ENCODE measurements at places on chromosomes 13 and 19.
A peak's percentile ranks its signal among the peaks of the same experiment; 100 is the strongest.

GRCh38 chr13:109985871-109986450, 199.6 kb upstream of the IRS2 start:
- DNase-seq = no peak

DNA sequence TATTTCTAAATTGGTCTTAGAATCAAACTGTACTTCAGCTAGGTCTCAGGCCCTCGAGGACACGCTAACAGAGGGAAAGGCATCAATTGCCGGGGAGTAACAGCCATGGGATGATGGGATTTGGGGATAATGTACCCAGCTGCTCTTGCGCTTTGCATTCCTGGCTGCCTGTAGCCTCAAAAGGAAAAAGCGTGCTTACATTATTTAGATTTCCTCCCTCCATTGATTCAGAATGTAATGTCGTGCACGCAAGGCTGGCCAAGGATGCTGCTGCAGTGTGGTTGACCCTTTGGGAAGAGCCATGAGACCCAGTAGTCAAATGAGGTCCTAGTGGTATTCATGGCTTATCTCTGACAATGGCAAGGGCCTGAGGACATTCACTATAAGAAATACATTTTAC, 95.1 kb downstream of the SLC7A1 start:
- DNase-seq = no peak

- peak; percentile 57 for DNase-seq
These were observed 8.8 kb downstream of the TPM4 start for GRCh38 chr19:16085115-16085514.

- DNase-seq = no peak
These were observed 68.1 kb upstream of the HTR2A start for GRCh38 chr13:46964789-46965527.

DNA sequence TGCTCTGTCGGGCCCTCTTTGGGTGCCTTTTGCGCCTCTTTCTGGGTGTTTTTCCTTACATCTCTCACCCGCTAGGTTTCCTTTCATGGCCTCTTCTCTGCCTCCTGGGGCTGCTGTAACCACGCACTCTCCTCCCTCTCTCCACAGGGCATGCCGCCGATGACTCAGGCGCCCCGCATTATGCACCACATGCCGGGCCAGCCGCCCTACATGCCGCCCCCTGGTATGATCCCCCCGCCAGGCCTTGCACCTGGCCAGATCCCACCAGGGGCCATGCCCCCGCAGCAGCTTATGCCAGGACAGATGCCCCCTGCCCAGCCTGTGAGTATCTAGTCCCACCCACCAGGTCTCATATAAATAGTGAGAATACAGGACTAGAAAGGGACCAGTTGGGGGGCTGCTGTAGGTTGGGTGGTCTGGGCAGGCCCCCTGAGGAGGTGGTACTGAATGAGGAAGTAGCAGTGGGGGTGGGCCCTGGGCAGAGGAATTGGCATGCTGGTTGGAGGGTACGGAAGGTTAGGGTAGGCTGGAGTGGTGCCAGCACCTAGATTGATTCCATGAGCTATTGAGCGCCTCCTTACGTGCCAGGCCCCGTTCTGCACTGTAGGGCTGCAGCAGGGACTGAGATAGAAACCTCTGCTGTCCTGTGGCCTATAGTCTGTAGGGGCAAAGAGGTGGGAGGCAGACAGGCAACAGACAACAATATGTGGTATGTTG, 11.9 kb downstream of the SNRPA start:
- DNase-seq = peak; percentile 68

DNA sequence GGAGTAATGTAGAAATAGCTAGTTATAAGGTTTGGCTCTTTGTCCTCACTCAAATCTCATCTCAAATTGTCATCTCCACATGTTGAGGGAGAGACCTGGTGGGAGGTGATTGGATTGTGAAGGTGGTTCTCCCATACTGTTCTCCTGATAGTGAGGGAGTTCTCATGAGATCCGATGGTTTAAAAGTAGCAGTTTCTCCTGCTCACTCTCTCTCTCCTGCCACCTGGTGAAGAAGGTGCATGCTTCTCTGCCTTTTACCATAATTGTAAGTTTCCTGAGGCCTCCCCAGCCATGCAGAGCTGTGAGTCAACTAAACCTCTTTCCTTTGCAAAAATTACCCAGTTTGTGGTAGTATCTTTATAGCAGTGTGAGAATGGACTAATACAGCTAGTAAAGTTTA, 849.4 kb downstream of the DACH1 start:
- DNase-seq = no peak

DNA sequence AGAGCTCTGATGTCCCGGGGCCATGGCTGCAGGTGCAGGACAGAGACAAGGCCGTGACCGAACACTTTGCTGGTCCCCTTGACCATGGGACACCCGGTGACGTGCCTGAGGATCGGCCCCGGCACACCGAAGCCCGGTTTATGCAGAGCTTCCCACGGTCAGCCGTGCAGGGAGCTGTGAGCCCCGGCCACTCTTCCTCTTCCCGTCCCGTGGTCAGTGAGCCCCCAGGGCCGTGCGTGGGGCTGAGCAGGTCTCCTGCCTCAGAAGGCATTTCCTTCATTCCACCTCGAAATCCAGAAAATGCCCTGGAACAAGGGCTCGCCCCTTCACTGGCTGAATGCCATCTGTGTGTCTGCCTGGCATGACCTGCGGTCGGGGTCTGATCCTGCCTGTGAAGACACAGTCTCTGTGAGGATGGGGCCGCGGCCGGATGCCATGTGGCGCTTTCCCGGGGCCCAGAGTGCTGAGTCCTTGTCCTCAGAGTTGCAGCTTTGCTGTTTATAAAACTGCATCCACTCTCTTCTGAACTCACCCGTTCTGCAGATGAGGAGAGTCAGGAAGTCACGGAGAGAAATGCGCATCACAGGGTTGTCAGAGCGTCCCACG, 16.9 kb downstream of the MCF2L start:
- DNase-seq = no peak

GRCh38 chr19:12838182-12838885, at the start of gene MAST1:
MAST1 (plus strand) TSS chr19:12838515; CDS start chr19:12838573, 58 bp downstream.
- DNase-seq = peak; percentile 31

- no peak for DNase-seq
These were observed 198.2 kb downstream of the SLC7A1 start for GRCh38 chr13:29397265-29397664.

- no peak for DNase-seq
These were observed 520.1 kb upstream of the ARGLU1 start for GRCh38 chr13:107088061-107088460.

GRCh38 chr19:17541184-17541759, 14.2 kb upstream of the COLGALT1 start:
- no peak for DNase-seq

GRCh38 chr19:12784871-12785430, 6.3 kb upstream of the JUNB start:
- peak; percentile 80 for DNase-seq

- DNase-seq = no peak
These were observed 163.5 kb downstream of the COG6 start for GRCh38 chr13:39818953-39819352.

- DNase-seq = no peak
These were observed 31.6 kb upstream of the ZNF724 start for GRCh38 chr19:23281663-23282276.

- no peak for DNase-seq
These were observed at the start of gene SYT3 for GRCh38 chr19:50639121-50640112. SYT3 (minus strand) TSS chr19:50639881; CDS start chr19:50637411, 2,470 bp downstream.

DNA sequence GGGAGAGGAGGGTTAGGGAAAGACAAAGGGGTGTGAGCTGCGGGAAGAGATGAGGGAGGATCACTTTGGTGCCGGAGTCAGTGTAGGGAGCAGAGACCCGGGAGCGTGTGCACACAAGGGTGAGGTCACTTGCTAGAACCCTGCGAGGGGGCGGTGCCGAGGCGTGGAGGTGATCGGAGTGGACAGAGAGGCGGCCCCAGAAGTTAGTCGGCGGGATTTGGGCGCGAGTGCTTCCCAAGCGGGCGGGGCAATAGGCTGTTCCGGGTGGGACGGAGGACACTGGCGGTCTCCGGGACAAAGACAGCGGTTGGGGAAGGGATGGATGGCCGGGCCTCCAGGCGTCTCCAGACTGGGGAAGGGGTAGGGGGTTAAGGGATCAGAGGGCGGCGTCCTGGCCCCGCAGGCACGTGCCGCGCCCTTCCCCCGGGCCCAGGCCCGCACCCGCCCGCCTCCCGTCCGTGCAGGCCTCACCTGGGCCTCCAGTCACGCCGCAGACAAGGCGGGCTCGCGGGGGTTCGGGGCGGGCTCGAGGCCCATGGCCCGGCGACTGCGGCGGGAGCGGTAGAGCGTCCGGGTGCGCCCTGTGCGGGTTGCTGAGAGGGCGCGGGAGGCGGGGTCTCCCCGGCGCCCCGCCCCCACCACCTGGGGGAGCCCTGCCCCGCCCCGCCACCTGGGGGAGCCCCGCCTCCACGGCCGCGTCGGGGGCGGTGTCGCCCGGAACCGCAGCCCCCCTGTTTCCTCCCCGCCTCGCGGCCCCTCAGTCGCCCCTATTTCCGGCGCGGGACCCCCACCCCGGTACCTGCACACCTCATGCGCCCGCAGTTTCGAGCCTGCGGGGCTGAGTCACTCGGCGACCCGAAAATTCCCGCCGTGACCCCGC, at the start of gene LPAR2:
TSS of gene LPAR2 (minus strand) at position 600 of the 880 bp plus-strand sequence. CDS start 945 bp downstream, outside the sequence.
- no peak for DNase-seq

DNA sequence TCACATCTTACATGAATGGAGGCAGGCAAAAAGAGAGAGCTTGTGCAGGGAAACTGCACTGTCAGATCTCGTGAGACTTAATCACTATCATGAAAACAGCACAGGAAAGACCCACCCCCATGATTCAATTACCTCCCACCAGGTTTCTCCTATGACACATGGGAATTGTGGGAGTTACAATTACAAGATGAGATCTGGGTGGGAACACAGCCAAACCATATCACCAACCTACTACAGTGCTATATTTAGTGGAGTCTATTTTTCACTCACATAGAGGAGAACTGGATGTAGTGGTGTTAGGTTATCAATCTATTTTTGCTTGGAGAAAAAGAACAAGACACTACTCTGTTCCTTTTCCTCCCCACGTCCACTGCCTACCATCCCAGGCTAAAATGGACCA, 276.6 kb downstream of the KCTD12 start:
- DNase-seq = no peak

GRCh38 chr13:49540552-49540951, 44.8 kb downstream of the PHF11 start:
- peak; percentile 34 for DNase-seq

DNA sequence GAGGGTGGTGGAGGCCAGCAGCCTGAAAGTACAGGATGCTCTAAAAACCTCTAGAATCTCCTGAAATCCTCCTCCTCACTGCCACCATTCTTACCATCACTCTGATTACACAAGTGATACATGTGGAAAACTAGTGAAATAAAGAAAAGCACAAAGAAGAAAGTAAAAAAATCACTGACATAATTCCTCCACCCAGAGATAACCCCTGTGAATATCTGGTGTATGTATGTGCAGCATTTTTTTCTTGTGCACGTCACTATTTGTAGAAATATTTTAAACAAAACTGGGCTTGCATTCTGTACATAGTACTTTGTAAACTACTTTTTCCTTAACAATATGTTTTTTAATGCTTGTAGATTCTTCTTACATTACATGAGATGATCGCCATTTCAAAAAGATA, 73.2 kb downstream of the CDADC1 start:
- no peak for DNase-seq

DNA sequence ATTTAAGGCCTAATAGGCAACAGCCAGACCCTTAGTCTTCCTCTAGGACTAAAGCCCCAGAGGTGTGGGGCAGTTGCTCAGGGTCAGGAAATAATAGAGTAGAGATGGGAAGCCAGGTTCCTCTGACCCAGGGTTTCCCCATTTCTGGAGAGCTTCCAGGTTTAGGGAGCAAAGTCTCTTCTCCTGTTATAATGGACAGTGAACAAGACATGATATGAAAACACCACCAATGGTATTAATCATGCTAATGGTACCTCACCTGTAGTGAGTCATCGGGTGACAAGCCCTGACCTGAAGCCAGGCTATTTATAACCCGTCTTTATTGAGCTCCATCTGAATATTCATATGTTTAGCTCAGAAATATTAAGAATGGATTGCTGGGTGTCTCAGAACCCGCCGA, 24.6 kb downstream of the BICRA start:
- DNase-seq = no peak

DNA sequence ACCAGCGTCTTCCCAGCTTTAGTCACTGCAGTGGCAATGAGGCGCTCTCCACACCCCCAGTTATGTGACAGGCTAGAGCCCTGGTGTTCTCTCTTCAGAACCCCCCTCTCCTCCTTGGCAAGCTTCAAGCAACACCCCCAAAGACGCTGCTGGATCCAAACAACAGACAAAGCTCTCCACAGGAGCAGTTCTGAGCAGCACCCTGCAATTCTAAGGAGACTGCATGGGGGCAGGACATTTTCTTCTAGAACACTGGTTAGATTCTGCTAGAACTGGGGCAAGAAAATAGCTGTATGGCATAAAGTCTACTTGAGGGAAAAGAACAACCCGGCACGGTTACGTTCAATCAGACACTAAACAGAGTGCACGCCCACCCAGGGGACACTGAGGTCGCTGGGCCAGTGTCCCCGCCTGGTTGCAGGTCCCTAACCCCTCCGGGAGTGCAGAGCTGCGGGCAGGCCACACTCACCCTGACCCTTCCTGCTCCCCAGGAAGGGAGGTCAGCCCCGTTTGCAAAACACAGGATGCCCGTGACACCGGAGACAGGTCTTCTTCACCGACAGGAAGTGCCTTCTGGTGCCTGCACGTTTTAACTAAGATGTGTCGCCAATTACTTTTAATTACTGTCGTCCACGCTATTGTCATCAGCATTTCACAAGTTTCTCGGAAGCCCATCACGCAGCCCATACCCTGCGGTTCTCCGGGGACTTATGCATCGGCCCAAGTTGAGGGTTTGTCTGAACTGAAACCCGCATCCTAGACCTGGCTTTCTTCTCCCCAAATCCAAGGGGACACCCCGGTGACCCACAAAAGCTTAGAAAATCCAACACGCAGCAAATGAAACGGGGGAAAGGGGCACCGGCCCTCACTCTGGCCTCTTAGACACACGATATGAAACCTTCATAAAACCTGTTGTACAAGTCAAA, 943 bp downstream of the GJB6 start:
- no peak for DNase-seq

DNA sequence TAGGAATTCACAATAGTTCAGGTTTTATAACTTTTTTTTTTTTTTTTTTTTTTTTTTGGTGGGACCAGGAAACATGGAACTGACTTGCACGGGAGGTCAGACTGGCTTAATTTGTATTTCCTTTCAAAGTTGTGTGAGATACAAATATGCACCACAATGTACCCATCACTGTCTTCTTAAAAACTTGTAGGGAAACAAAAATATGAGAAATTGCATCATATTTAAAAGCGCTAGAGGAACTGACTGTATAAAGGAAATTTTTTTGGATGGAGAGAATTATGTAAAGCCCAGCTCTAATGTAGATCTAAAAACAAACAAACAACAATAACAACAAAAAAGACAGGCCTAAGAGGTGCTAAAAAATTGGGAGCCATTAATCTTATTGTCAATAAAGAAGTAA, 246.5 kb downstream of the DCT start:
- no peak for DNase-seq

DNA sequence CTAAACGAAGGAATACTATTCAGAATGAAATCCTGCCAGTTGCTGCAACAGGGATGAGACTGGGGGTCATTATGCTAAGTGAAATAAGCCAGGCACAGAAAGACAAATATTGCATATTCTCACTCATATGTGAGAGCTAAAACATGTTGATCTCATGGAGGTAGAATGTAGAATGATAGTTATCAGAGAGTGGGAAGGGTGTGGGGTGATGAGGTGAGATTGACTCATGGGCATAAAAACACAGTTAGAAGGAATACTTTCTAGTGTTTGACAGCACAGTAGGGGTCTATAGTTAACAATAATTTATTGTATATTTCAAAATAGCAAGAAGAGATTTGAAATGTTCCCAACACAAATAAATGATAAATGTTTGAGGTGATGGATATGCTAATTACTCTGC, 7.8 kb upstream of the OR7C2 start:
- DNase-seq = no peak
